ENCODE measurements at places on chromosomes 12 and 14.

DNA sequence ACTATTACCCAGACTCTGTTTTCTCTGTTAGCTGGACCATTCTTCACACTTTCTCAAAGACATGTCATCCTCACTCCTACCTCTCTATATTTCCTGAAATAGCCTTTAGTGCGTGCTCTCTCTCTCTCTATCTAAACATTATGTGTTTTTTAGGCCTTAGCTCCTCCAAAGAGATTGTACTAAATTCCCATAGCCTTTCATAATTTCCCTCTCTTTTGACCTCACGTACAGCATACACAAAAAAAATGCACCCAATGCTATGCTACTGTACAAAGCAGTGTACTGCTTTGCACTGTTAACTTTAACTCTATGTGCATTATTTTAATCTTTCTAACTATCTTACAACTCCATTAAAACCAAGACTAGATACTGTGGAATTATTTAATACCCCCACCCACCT, 288.4 kb downstream of the DAD1 start:
- no peak for DNase-seq

DNA sequence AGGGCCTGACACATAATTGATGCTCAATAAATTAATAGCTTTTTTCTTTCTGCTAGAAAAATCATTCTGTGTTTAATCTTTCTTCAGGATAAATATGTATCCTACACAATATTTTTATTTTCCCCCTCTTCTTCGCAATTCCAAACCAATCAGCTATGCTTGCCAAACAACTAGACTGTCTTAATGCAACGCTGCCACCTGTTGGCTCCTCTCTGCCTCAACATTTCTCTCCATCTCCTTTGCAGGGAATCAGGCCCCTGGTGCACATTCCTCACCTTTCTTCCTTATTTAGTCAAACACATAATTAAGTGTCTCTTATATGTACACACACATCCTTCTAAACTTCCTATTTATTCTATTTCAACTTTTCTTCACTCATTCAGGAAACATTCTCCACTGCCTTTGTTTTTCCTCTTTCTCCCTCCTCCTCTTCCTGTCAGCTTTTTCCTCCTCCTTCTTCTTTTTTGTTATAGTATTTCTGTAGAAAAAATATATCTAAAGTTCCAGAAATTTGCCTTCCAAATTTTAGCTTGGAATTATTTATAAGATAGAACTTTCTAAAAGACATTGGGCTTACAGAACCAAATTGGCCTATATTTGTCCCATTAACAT, 406.0 kb downstream of the PRKD1 start:
- DNase-seq: no peak

GRCh38 chr12:127245009-127245408, 1022.0 kb upstream of the TMEM132C start:
- DNase-seq: no peak

DNA sequence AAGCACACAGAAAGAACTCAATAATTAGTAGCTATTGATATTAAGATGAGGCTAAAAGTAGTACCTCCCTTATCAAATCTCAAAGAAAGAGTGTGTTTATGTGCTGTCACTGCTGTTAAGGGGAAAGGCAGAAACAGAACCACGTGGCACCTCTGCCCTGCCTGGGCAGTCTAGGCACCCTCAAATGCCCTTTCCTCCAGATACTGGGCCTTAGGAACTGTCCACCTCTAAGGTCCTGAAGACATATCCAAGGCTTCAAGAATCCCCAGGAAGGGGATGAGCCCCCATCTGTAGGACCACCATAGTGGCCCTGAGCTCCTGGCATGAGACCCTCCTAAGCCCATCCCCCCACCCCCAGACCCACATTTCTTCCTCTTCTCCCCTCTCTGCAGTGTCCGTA, 29.1 kb downstream of the NGB start:
- no peak for DNase-seq

- no peak for DNase-seq
Observed at GRCh38 chr12:11885261-11886038, 185.3 kb upstream of the BCL2L14 start.

DNA sequence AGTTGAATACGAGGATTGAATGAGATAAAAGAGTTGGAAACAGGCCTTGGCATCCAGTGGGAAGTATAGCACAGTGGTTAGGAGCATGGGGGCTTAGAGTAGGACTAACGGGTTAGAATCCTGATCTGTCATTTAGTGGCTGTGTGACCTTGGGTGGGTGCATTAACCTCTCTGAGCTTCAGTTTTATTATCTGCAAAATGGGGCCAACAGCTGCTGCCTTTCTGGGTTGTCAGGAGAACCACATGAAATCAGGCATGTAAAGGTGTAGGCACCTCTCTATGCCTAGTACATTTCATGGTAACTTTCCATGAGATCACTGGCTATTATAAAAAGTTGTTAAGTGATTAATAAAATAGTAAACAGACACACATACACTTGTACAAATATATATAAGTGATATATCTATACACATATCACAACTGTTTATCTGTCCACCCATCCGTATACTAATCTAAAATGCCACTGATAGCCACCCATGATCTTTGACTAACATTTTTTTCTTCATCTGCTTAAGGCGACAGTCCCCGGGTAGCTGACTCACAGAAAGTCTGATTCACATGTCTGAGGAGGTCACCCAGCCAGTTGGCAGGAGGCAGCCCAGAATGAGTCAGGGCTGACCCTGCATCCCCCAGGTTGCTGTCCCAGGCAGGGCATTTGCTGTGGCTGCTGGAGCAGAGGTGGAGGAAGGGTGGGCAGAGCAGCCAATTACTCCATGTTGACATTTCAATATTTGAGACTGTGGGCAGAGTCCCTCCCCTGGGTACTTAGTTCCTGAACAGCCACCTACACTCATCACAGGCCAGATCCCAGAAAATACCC, 125.6 kb upstream of the NOS1 start:
- no peak for DNase-seq

DNA sequence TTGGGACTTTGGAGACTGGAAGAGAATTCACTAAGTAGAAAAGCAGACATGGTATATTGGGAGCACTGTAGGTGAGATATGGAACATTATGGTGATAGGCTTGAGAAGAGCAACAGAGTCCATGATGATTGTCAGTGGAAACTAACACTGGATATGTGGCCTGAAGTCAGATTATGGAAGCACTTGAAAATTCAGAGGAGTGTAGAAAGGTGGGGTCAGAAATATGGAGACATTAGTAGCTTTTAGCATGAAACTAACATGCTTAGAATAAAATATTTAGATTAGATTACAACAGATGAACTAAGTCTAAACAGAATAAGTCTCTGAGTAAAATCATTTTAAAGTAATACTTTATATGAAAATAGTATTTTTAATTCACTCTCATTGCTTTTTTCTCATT, 499.1 kb downstream of the TMEM117 start:
- DNase-seq: no peak

DNA sequence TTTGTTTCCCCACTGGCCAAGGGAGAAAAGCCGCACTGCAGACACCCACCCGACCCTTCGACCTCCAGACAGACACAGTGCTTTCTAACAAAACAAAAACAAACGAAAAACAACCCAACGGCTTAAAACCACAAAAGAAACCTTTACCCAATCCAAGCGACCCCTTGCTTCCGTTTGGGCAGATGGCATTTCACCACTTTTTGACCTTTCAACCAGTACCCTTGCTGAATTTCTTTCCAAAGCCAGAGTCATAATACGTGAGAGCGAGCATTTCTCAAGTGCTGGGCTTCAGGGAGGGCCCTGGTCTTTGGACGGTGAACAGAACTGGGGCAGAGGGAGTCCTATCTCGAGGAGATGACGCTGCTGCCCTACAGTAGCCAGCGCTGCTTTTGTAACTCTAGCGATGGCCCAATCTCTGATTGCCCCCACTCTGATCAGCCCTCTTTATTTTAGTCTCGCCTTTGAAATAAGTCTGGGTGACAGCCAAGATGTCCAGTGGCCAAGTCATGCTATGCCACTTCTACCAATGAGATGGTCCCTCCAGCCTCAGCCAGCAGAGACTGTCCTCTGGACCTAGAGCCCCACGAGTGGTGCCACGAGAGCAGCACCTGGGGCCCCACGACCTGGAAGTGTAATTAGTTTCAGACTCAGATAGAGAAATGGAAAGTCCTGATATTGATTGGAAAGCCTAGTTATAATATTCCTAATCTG, 21.9 kb upstream of the ADIPOR2 start:
- DNase-seq: no peak

DNA sequence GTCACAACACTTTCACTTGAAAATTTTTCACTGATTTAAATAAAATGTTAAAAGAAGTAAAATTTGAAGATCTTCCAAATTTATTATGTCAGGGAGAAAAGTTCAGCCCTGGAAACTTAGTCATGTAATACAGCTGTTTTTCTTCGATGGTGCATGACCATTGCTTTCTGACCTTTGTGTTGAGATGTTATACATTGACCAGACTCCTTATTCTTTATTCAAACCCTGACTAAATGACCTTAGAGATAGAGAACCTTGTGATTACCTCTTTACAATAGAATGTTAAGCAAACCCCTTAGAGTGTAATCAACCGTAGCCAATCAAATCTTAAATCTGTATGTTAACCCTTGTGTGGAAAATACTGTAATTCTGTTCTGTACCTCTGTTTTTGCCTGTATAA, 34.5 kb downstream of the PLCZ1 start:
- no peak for DNase-seq

- no peak for DNase-seq
Observed at GRCh38 chr14:73775339-73776193, 61.4 kb upstream of the PNMA1 start.

DNA sequence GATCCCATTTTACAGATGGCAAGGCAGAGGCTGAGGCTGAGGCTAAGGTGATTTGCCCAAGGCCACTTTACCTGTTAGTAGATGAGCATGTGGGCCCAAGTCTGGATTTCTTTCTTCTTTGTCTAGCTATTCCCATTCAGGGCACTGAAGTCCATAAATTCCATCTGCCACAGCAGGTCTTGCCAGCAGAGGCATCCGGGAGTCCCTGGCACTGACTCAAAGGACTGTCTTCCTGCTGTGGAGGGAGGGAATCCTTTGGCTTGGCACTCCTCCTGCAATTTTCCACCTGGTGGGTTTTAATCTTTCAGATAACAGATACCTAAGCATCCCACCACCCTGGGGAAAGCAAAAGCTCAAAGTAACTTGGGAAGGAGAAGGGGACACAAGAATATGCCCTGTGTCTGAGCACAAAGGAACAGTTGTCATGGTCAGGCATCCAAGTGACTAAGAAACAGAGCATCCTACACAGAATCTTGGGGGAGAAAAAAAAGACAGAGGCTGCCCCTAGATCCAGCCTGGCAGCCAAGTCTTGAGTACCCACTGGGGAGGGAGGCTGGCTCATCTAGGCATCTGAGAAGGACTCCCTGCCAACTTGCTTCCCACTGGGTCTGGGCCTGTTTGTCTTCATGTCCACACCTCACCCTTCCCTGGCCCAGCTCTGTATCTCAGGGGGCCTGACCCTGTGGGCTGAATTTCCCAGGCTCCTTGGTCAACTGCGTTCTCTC, 35.6 kb upstream of the CMKLR1 start:
- DNase-seq: no peak

- no peak for DNase-seq
Observed at GRCh38 chr14:81337073-81337472, 63.1 kb downstream of the STON2 start.

GRCh38 chr14:52002542-52002941, 13.2 kb downstream of the RTRAF start:
- DNase-seq: no peak

DNA sequence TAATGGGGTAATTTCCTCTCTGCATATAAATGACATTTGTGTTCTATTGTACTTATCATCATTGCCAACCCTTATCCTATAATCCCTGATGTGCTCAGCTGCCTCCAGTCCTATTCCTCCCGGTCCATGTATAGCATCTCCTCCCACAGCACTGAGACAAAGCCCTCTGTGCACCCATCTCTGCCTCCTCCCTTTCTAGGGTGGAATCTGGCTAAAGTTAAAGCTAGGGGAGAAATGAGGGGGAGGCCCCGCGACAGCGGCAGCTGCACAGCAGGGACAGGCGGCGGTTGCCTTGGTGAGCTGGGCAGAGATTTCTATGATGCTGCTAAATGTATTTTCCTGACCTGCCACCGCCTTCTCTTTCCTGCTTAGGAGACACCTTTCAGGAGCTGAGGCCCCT, 12.8 kb upstream of the ZDHHC22 start:
- no peak for DNase-seq

DNA sequence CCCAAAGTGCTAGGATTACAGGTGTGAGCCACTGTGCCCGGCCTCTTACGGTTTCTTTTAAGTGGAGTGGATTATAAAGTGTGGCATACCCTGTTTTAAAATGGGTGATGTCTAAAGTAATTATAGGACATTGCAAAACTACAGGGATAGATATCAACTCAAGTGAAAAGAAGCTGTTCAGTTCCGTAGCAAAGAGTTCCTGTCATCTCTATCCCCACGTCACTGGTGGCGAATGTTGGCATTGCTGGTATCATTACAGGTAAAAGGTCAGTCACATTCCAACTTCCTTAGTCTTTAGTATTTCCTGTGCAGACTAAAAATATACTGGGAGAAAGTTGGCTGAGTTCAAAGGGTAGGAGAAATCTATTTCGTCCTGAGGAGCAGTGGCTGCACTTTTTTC, 95.6 kb upstream of the SLC38A2 start:
- DNase-seq: no peak

GRCh38 chr12:43271659-43272058, 280.3 kb downstream of the ADAMTS20 start:
- DNase-seq: no peak

GRCh38 chr12:105256921-105257320, 20.9 kb upstream of the APPL2 start:
- DNase-seq: no peak

DNA sequence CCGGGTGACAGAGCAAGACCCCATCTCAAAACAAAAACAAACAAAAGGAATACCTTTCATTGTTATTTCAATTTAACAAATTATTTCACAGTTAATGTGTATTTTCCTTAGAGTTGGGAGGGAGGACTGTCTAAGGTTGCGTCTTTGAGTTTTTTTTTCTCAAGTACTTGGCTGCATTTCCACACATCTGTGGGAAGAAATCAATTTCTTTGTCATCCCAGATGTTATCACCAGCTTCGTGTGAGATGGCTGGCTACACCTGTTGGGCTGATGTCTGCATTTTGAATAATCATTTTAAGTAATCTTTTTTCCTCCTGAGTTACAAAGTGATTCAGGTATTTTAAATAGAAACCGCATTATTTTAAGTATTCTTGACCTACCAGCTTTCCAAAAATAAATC, 59.4 kb downstream of the EML1 start:
- no peak for DNase-seq

GRCh38 chr12:9992296-9992695, 6.6 kb downstream of the CLEC1B start:
- no peak for DNase-seq

GRCh38 chr12:87870061-87870460, 159.1 kb downstream of the C12orf50 start:
- no peak for DNase-seq

GRCh38 chr14:28607661-28608060, 158.9 kb upstream of the FOXG1 start:
- no peak for DNase-seq

DNA sequence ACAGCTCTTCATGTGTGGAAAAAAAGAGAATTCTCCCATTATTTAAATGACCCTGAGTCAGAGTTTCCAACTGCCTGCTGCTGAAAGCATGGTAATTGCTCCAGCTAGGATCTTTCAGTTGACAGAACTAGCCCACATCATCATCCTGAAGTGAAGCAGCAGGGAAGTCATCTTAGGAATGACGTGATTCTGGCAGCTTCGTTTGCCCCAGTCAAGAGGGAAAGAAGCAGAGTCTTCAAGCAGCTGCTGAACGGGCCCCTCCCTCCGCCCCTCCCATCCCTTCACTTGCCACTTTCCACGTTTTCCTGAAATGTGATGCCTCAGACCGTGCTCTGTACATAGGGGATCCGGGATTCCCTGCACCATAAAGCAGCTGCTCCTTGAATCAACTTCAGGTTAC, 455.0 kb upstream of the TMEM132C start:
- DNase-seq: no peak

Data from natural killer cell treated with Interleukin-12 subunit alpha and Interleukin-12 subunit beta and Interleukin-15 and Interleukin-18, amount 100 ng/mL, for 72 hours (primary cell).